Posterior vena cava (tissue), 2 donors: ENCODE measurements at places on chromosomes 3 and 15.

GRCh38 chr15:31586841-31587240 is 260.2 kb downstream of the KLF13 start:
- DNase-seq: no peak

GRCh38 chr3:168620854-168621253 is 525.1 kb upstream of the GOLIM4 start:
- no peak for DNase-seq

GRCh38 chr3:69368129-69368741 is 17.7 kb downstream of the FRMD4B start:
- DNase-seq: no peak

- DNase-seq: no peak
Observed at GRCh38 chr3:55480911-55481743, 6.0 kb downstream of the WNT5A start.

- DNase-seq: no peak
Observed at GRCh38 chr15:23690450-23690852, 3.3 kb upstream of the NDN start.

DNA sequence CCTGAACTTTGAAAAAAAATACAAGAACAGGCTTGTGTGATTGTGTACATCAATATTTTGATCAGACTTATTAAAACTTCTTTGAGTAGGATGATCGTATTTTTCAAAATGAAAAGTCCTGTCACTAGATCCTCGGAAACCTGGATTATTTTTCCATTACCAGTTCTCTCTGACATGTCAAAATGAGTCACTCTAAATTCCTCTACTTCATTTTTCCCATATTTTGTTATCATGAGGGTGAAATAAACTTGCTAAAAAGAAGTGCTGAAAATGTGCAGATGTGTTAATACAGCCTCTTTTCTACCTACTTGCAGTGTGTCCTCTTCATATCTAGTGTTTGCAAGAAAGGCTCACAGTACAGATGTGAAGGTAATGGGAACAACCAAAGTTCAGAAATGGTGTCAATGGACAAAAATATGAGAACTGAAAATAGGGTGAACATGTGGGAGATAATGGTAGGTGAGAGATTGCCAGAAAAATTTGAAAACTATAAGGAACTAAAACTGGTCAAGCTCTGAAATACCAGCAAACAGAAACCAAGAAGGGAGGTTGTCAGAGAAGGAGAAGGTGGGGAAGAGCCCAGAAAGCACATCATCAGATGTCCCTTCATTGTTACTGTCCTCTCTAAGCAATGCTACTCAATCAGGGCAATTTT is 108.2 kb downstream of the EOMES start:
- no peak for DNase-seq

- DNase-seq: no peak
Observed at GRCh38 chr15:72995849-72996248, 56.4 kb upstream of the NEO1 start.

DNA sequence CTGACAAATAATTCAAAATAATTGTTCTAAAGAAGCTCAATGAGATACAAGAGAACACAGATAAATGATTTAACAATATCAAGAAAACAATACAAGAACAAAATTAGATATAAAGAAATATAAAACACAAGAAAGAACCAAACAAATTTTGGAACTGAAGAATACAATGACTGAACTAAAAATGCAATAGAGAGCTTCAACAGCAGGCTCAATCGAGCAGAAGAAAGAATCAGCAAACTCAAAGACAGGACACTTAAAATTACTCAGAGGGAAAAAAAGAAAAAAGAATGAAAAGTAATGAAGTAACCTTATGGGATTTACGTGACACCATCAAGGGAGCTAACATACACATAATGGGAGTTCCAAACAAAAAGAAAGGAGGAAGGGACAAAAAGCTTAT is 32.1 kb downstream of the CCDC54 start:
- DNase-seq: no peak

GRCh38 chr15:70627734-70628548 is 135.4 kb downstream of the UACA start:
- DNase-seq: peak; percentile 50

DNA sequence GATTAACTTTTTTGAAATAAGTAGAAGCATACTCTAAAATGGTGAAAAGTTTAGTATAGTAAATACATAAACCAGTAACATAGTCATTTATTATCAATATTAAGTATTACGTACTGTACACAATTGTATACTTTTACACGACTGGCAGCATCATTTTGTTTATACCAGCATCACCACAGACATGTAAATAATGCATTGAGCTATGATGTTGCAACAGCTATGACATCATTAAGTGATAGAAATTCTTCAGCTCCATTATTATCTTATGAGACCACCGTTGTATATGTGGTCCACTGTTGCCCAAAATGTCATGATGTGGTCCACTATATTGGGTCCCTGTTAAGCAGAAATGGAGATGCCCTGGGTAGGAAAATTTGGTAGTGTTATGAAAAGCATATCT is 51.3 kb downstream of the DRD3 start:
- no peak for DNase-seq

DNA sequence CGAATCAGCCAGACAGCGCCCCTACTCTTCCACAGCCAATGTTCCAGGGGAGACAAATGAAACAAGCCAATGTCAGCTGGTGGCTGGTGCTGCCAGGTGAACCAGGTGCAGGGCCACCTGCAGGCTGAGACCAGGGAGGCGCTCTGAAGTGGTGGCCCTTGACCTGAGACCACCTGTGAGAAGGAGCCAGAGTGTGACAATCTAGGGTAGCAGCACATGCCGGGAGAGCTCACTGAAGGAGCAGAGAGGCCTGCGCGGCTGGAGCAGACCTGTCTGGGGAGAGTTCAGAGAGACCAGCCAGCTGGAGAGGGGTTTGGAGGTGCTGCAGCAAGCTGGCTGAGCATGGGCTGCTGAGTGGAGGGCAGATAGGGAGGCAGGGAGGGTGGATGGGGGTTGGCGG is 693 bp upstream of the STAB1 start:
- DNase-seq: no peak
